Activated T-helper 1 cell treated with anti-CD3 and anti-CD28 coated beads, Interleukin-2, amount 50 U/mL, for 16 hours (primary cell): ENCODE measurements at places on chromosomes 13 and 19.
A peak's percentile ranks its signal among the peaks of the same experiment; 100 is the strongest.

DNA sequence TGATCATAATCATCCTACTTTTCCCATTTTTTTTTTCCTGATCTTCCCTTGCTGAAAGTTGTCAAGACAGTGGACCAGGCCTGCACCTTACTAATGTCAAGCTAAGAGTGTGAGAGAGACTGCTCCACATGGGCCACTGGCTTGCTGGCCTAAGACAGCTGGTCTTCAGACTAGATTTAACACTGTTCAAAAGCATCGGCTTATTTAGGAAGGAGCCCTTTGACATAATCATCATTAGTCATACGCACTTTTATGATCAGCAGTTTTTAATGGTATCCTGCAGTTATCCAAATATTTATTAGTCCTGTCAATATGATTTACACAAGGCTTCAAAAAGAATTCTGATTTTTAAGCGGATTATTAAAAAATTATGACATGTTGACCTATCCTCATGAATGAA lies 270.6 kb downstream of the DNAJC15 start:
- no peak for DNase-seq

GRCh38 chr19:56137405-56137804 lies 3.7 kb upstream of the ZNF444 start:
- DNase-seq, result no peak

- DNase-seq, result no peak
These were observed 77.2 kb upstream of the PABPC3 start for GRCh38 chr13:25018729-25019115.

DNA sequence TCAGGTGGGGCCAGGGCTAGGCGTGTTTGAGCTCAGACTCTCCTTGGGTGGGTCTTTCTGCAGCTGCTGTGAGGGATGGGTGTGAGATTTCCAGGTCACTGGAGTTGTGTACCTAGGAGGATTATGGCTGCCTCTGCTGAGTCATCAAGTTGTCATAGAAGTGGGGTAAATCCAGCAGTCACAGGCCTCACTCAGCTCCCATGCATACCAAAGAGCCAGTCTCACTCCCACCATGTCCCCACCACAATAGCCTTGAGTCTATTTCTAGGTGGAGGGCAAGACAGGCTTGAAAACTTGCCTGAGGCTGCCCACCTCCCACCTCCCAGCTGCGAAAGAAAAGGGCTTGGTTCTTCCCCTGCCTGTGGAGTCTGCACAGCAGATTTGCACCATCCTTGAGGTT lies 194.0 kb upstream of the PCDH17 start:
- DNase-seq, result no peak

- DNase-seq, result no peak
These were observed 238.0 kb downstream of the IRS2 start for GRCh38 chr13:109548374-109548773.

DNA sequence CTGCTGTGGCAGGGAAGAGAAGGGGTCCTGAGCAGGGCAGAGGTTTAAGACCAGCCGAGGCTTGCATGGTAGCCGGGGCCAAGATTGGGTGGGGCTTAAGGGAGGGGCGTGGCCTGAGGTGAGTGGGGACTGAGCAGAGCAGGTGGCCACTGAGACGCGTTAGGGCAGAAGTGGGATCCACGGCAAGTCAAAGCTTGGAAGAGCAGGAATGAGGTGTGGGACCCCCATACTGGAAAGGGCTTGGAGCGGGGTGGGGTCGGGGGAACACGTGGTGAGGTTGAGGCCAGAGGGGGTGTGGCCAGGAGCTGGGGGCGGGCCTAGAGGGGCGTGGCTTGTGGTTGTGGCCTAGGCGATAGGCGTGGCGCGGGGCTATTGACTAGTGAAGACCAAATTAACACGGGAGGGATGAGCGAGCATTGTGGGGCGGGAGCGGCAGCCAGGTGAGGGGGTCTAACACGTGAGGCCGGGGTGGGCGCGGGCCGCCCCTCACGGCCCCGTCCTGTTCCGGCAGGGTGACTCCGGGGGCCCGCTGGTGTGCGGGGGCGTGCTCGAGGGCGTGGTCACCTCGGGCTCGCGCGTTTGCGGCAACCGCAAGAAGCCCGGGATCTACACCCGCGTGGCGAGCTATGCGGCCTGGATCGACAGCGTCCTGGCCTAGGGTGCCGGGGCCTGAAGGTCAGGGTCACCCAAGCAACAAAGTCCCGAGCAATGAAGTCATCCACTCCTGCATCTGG lies 3.3 kb downstream of the CFD start:
- peak; percentile 70 for DNase-seq

DNA sequence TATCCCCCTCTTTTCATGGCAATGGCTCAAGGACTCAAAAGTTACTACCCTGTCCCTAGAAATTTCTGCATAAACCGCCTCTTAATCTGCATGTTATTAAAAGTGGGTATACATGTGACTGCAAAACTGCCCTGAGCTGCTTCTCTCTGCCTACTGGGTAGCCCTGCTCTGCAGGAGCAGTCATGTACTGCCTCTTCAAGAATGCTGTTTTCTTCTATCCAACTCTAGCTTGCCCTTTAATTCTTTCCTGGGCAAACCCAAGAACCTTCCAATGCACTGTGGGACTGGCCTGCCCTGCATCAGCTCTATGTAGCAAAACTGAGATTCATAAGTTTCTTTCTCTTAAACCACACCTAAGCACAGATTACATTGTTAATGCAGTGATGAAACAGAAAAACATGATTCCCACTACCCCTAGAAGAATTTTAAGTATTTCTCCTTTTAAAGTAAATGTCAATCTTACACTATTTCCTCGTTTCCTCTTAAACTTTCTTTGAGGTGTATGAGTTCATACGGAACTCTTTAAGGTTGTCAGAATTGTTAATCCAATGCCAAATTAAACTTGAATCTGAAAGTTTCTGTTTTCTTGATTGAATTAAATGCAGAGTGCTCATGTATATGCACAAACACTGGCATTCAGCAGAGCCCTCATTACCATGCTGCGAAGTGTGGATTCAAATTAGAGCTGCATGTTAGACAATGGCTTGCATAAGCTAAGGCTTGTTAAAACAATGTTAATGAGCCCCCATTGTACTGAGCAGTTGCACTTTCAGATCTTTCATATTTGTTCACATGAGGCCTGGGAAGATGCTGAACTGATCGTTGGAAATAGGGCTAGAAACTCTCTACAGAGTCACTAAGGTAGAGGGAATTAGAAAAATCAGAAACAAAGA lies 669.9 kb upstream of the PCDH20 start:
- DNase-seq, result no peak

- DNase-seq, result no peak
These were observed 3.4 kb downstream of the SLITRK1 start for GRCh38 chr13:83878691-83879430.

DNA sequence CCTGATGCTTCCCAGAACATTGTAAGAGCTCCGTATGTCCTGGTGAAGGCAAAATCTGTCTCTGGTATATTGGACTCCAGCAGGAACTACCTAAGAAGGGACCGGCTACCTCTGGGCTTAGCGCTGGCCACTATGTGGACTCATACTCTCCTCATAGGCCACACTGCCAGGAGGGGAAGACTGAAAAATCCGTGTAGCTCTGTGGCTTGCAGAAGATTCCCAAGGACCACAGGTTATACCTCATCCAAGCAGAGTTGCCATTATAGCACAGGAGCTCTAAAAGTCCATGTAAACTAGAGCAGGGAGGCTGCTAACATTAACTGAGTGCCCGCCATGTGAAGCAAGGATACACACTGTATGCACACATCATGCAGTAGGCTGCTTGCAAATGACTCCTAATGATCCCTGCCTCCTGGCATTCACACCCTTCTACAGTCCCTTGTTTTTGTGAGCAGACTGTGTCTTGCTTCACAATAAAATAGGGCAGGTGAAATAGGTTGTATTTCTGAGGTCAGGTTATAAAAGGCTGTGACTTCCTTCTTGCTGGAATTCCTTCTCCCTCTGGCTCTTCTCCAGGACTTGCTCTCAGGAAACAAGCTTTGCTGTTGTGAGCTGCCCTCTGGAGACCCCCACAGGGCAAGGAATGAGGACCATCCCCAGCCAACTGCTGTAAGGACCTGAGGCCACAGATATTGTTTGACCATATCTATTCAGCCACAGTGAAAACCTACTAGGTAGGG lies 192.6 kb upstream of the UBL3 start:
- DNase-seq, result no peak

- DNase-seq, result no peak
These were observed 169.5 kb upstream of the UBL3 start for GRCh38 chr13:30019648-30020626.

GRCh38 chr13:66855131-66855530 lies 375.0 kb downstream of the PCDH9 start:
- no peak for DNase-seq

- DNase-seq, result no peak
These were observed 59.6 kb downstream of the EFNB2 start for GRCh38 chr13:106475852-106476251.

GRCh38 chr19:41584931-41585330 lies 9.0 kb downstream of the CEACAM21 start:
- DNase-seq, result no peak

GRCh38 chr13:99124794-99125316 lies 75.8 kb upstream of the UBAC2 start:
- no peak for DNase-seq

- no peak for DNase-seq
These were observed 1708.9 kb downstream of the SLITRK5 start for GRCh38 chr13:89380101-89380500.

GRCh38 chr13:114203536-114203935 lies 24.5 kb downstream of the CFAP97D2 start:
- no peak for DNase-seq

- no peak for DNase-seq
These were observed 487.3 kb downstream of the TSHZ3 start for GRCh38 chr19:30861919-30862318.

- no peak for DNase-seq
These were observed 55.6 kb upstream of the ALOX5AP start for GRCh38 chr13:30679483-30680330.

- no peak for DNase-seq
These were observed 541.0 kb downstream of the PCDH9 start for GRCh38 chr13:66689037-66689619.

DNA sequence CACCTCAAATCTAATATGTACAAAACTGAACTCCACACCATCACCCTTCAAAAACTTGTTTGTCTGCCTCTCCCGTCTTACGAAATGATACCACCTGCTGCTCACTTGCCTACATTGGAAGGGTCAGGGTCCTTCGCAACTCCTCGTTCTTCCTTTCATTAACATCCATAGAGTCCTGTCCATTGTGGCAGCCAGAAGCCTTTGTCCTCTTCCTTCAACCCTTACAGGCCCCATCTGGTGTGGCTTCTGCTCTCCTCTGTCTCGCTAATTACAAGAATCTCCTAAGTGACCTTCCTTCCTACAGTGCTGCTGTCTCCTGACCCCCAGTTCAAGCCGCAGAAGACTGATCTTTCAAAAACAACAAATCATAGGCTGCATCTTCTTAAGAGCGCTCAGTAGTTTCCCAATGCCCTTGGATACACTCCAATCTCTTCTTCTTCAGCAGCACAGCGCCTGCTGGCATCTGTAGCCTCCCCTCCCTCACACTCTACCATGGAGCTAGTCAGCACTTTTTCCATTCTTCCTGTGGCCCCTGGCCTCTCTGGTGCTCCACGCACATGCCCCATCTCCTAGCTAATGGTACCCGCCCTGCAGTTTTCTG lies 382.7 kb downstream of the LIG4 start:
- DNase-seq, result no peak

GRCh38 chr13:75312884-75313520 lies 169.0 kb downstream of the TBC1D4 start:
- DNase-seq, result no peak

DNA sequence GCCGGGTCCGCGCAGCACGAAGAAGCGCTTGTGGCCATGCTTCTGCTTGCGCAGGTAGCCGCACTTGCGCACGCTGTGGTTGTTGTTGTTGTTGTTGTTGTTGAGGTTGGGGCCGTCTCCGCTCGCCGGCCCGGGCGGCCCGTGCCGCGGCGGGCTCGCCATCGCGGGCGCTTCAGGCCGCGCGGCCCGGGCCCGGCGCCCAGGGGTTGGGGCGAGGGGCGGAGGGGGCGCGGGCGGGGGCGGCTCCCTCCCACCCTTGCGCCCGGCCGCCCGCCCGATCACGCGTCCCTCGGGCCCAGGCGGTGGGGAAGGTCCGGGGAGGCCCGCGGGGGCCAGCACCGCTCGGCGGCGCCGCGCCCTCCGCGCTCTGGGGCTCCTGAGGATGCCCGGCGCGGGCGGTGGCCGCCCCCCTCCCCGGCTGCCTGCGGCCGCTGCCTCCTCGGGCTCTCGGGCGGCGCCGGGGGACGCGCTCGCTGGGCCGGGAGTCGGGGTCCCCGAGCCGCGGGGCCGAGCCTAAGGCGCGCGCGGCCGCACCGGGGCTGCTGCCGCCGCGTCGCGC lies 412 bp downstream of the IRS2 start:
- DNase-seq, result no peak

DNA sequence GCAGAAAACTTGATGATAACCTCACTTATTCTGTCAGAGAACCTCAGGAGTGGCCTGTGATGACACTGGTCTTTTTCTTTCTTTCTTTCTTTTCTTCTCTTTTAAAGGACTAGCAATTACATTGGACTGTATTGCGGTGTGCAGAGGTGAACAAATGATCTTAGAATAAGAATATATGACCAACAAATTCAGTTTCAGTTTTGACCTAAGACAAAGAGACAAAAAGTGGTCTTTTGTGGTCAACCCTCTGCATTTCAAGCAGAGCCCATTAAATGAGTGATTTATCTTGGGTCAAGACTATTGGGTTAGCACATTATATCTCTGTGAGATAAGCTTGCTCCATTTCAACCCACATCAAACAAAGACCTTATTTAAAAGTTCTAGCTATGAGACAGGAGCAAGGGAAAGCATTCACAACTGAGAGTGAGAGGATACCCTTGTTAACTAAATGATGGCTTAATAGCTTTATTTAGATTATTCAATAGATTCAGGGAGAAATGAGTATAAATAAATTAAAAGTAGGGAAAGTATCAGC lies 644.4 kb downstream of the PCDH9 start:
- no peak for DNase-seq

DNA sequence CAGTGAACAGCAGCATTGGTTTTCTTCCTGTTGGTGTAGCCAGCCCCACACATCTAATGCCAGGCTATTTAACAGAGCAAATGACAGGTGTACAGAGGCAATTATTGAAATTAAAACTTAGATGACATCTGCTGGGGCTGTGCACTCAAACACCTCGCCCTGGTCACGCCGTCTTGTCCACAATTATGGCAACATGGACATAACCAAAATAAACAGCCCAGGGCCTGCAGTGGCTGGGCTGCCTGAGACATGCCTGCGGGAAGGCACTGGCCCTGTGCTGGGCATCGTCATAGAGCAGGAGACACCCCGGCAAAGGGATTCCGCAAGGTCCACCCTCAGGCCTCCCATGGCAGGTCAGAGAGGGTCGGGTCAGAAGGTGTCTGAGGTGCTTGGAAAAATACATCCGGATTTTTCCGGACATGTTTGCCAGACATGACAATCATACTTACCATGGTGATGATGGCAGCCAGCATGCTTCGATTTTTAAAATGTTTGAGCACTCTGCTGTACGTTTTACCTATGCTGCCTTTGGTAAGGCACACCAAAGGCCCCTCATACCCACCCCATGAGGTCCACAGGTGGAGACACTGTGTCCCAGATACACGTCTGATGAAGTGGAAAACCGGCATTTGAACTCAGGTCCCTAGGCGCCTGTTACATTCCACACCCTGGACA lies 47.8 kb downstream of the TSHZ3 start:
- DNase-seq, result no peak
